NCI-H2171 (cell line): ENCODE measurements at places on chromosomes 12 and 14.

DNA sequence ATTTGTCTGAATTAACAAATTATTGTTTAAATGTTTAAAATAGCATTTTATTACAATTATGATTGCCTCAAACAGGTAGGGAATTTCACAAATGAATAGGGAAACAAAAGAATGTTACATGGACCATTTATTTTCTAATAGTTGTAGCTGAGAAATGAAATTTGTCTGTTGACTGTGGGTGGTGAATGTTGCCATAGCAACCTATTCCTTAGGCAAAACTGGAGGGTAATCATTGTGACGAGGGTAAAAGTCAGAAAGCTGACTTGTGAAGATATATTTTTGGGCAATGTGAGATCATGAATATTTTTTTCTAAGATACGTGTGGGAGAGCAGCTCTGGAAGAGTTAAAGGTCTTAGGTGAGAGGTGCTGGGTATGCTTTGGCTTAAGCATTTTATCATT is 24.2 kb upstream of the CLEC14A start:
- DNase-seq, result no peak

DNA sequence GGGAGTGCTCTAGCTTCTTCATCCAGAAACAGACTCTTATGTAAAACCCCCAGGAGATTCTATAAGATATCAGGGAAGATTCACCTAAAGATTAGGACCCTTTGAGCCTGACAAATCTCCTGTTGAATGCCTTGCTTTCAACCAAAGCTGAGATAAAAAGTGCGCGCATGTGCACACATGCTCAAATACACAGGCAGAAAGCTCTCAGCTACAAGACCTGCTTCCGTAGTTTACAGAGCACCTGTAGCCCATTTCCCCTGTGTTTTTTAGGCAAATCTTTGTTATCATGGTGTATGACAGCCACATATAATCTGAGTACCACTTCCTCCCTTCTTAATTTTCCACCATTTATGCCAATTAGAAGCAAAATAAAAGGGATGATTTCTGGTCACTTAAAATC is 866.9 kb downstream of the NRXN3 start:
- no peak for DNase-seq

DNA sequence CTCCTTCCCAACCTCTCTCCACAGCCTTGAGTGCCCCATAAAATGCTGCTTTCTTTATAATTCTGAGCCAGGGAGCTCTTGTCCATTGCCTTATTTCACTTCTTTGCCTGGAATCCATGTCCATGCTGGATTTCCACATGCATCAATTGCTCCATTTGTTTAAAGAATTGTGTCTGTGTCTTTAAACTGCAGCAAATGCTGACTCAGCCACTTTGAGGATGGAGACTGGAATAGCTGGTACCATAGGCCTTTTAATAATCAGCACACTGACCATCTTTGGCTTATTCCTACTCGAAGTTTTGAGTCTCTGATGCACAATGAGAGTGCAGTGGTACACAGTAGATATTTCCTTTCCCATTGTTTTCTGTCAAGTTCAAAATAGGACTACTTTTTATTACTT is 318.8 kb downstream of the LRIG3 start:
- no peak for DNase-seq

- DNase-seq, result peak; percentile 74
Measured at GRCh38 chr14:76904740-76905569, 78.7 kb downstream of the LRRC74A start.

- no peak for DNase-seq
Measured at GRCh38 chr14:99481745-99482099, 513 bp downstream of the CCNK start.

GRCh38 chr14:32706721-32707519 is 231.8 kb upstream of the NPAS3 start:
- DNase-seq, result no peak

DNA sequence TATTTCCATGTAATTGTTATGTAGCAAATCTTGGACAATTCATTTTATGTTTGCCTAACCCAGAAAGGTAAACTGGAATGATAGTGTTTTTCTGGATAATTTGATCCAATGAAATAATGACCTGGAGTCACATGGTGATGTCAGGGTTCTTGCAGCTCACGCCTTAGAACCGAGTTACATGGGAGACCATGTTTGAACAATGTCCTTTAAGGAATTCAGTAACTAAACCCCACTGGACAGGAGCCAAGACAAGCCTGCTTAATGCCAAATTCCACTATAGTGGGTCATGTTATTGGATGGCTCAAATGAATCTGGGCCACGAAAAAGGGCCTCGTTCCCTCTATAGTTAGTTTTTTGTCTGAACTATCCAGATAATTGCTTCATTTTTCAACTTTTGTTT is 255.8 kb upstream of the HMGA2 start:
- DNase-seq, result no peak

GRCh38 chr12:47751561-47751960 is 7.1 kb downstream of the RAPGEF3 start:
- DNase-seq, result no peak

- no peak for DNase-seq
Measured at GRCh38 chr14:97253756-97254155, 456.6 kb downstream of the VRK1 start.

DNA sequence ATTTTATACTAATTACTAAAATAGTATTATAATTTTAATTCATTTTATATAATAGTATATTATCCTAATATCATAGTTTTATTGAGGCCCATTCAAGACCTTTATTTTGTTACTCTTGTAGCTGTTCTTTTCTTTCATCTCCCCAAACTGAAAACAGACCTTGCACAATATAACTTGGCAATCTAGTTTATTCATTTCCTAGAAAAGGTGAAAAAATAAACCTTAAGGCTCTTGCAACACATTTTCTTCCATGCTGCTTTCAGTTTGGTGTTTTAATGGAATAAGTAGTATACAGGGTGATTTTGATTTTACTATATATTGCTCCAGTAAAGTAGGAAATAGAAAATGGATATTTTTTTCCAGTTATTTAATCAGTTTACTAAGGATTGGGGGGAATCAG is 174.0 kb downstream of the SLC2A13 start:
- no peak for DNase-seq

DNA sequence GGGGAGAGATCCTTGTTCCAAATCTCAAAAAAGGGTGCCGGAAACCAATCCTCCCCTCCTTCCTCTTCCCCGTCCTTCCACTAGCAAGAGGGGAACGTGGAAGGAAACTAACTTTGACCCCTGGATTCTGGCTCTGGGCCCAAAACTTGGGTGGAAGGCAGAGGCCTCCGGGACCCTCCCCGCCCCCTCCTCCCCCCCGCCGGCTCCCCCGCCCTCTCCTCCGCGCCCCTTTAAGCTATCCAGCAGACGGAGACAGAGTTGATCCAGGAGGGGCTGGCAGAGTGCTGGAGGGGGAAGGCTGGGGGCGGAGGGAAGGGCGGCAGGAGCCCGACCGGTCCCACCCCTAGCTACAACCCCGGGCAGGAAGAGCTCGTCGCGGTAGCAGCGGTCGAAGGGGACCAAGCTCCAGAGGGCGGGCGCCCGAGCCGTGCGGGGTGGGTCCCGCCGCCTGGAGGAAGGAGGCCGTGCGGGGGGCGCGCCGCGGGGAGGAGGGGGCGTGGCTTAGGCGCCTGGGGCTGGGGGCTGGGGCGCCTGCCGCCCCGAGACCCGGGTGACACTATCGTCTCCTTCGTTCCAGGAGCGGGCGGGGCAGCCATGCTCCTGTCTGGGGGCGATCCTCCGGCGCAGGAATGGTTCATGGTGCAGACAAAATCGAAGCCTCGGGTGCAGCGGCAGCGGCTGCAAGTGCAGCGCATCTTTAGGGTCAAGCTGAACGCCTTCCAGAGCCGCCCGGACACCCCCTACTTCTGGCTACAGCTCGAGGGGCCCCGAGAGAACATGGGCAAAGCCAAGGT is at the start of gene NYNRIN:
TSS of gene NYNRIN (plus strand) at position 351 of the 794 bp plus-strand sequence. CDS start at position 595, 244 bp downstream.
- peak; percentile 40 for DNase-seq

GRCh38 chr12:13326076-13326475 is 129.6 kb downstream of the EMP1 start:
- no peak for DNase-seq

GRCh38 chr12:128570191-128571065 is 253.3 kb downstream of the SLC15A4 start:
- no peak for DNase-seq

DNA sequence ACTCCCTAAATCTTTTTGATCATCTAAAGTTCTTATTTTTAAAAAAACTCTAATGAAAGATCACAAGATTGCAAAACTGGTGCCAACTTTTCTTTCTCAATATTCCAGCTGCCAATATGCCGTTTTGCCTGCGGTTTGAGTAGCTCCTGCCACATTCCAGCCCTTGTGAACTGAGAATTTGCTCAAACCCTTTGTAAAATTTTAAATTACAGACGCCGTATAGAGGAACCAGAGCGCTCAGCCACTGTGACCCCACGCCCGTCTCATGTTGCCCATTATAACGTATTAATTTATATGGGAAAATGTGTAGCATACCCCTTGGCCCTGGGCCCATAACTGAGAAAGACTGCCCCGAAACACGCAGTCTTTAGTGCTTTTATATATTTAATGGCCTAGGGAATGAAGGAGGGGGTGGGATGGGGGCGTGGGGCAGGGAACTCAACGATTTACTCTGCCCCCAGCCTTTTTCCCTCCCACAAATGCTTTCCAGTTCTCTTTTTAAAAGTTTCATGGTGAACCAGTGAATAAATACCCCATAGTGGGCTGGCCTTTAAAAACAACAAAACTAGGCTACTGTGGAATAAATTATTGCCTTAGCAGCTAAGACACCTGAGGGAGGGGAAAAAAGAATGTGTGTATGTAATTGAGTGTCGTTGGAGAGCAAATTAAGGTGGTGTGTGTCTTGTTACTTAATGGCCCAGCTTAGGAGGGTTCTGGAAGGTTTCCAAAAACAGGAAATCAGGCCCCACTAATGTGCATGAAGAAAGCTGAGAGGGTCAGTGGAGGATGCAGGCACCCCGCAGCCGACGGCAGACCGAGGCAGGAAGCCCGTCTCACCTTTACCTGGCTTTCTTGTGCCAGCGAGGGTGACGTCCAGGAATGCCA is 45.7 kb upstream of the RFLNA start:
- no peak for DNase-seq

DNA sequence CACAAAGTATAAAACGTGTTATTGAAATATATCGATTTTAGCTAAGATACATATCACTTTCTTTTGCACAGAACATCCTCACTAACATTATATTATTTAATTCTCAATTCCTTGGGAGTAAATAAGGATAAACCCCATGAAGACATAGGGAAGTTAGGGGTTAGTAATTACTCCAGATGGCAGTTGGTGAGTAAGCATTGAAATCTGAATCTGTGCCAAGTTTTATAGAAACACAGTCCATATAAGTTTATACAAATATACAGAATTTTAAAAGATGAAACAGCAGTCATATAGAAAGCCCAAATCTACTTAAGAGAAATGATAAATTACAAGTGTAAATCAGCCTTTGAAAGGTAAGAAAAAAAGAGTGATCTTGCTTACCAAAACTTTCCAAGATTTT is 200.4 kb upstream of the SYT10 start:
- no peak for DNase-seq

DNA sequence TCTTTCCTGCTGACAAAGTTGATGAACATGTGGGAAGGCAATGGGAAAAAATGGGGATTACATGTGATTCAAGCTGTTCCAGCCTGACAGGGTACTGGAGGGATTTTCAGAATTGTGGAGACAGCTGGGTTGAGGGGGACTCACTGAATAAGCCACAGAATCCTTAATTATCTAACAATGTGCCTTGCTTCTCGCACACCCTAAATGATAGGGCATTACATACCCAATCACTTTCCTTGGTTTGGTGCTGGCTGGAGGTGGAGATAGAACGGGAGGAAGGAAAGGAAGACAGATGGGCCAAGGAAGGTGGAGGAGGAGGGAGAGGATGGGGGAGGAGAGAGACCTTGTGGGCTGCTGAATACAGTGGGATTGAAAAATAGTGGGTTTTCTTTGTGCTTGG is 20.7 kb downstream of the PELI2 start:
- DNase-seq, result peak; percentile 83

- DNase-seq, result no peak
Measured at GRCh38 chr12:96719660-96720362, 187.2 kb upstream of the NEDD1 start.

GRCh38 chr14:48274826-48275225 is 599.4 kb upstream of the MDGA2 start:
- no peak for DNase-seq

DNA sequence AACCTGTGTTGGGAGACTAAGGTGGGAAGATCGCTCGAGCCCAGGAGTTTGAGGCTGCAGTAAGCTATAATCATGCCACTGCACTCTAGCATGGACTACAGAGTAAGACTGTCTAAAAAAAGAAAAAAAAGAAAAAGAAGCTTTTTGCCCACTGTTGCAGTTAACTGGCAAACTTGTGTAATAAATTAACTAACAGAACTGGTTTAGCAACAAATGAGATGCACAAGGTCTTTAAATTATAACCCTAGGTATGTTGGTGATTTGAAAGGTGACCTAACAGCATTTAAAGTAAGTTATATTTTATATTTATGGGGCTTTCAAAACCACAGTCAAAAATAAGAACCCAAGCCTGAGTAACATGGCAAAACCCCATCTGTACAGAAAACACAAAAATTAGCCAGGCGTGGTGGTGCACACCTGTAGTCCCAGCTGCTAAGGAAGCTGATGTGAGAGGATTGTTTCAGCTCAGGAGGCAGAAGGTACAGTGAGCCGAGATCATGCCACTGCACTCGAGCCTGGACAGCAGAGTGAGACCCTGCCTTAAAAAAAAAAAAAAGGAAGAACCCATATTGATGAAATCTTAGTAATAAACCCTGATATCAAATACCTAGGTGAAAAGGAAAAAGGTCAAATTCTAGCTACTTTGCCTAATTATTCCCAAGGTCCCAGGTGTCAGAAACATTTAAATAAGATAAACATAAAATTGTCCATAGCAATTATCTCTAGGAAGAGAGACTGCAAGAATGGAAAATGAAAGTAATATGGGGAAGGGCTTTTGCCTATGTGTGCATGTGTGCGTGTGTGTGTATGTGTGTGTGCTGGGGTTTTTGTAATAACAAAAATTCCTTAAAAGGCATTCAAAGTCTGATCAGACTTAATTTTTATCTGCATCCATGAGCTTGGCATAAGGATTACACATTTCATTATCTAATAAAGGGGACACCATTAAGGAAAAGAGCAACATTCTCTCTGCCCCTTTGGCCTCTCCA is 15.4 kb downstream of the SYNE2 start:
- DNase-seq, result no peak

DNA sequence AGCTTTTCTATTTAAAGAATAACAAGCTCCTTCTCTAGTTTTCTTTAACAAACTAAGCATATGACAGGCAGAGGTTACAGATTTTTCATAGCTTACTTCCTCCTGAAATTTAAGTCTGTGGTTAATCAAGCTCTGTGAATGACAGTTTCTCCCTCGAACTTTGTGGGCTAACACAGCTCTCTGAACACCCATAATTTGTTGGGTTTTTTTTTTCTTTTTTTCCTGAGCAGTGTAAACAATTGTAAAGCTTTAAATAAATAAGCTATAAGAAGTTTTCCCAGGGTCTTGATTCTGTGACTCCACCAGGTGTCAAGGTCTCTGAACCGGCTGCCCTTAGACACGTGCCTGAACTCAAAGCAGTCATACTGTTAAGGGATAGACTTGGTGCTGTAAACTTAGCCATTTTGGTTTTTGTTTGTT is 128.1 kb upstream of the AMIGO2 start:
- no peak for DNase-seq

GRCh38 chr12:104498211-104498801 is 41.6 kb downstream of the CHST11 start:
- DNase-seq, result no peak
